Progenitor cell of endocrine pancreas (in vitro differentiated cells): ENCODE measurements at places on chromosomes 2 and 18.

DNA sequence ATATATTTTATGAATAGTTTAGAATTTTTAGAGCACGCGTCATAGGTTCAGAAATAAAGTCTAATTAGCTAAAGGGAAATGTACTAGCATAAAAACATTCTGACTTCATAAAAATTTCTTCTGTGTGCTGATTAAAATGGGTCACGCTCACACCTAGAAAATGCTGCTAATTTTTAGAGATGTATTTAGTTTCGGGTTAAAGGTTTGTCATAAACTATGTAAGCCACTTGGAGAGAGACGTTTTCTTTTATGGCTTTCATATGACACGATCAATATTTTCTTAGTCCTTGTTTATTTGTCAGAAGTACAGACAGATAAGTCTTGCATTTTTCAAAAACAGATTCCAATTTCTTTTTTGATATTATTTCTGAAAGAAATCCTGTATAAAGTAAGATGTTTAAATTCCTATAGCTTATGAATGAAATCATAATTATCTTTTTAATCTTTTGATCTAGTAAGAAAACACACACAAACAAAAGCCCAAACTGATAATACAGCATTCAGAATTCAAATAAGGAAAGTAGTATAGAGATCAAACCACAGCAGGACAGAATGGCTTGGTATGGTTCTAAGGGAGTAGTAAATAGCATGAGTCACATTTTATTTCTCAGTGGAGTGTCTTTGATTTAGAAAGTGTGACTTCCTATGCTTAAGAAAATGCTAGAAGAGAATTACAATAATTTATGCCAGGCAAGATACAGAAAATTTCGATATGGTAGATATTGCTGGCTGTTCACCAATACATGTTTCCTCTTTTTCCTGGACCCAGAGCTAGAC lies 236.6 kb downstream of the GPD2 start:
- DNase-seq = no peak

DNA sequence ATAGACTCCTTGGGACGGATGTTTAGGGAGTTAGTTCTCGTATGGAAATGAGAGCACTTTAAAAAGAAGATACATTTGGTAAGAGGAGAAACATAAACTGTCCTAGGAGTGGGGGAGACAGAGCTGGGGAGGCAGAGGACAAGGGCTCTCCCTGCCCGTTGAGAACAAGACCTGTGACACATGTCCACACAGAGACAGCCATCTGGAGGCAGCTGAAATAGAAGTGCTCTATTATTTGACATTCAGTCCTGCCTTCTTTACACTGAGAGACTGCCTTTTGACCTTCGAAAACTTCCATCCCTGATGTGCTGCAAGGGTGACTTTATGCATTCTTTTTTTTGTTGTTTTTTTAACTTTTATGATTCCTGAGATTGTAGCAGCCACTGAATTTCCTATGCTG lies 150.1 kb downstream of the UXS1 start:
- no peak for DNase-seq

GRCh38 chr2:146027156-146027555 lies 1507.2 kb upstream of the ZEB2 start:
- no peak for DNase-seq

- DNase-seq = no peak
Observed at GRCh38 chr2:11286323-11286722, 58.1 kb downstream of the ROCK2 start.

DNA sequence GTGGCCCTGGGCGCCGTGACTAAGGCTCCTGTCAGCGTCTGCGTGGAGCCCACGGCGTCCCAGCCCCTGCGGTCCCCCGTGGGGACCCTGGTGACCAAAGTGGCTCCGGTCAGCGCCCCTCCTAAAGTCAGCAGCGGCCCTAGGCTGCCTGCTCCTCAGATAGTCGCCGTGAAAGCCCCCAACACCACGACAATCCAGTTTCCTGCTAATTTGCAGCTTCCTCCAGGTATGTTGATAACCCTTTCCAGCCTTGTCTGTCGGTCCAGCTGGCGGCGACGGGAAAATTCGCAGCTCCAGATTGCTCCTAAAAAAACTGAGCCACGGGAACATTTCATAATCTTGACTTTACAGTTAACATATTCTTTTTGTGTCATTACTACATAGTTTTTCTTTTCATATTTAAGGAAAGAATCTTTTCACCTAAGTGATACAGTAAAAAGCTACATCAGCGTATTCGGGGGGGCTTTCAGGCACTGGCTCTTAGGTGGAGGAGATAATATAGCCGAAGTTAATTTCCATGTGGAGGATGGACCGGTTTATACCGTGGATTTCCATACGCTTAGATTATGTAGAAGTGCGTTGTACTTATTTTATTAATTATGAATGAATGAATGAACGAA lies 916 bp downstream of the TAF4B start:
- DNase-seq = no peak

DNA sequence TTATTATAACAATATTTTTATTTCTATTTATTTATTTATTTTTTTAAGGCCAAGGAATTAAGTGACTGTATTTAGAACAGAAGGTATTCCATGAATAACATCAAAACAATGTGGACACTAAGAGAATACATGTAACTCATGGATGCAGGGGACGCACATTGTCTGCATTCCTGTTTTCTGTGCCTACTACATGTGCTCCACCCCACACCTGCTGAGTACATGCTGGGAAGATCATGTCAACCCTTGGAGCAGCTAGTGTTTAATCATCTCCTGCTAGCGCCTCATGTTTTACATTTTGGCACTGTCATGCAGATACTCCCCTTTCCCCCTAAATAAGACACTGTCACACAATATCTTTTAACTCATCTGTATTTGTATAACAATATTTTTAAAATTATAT lies 29.3 kb downstream of the DPYSL5 start:
- no peak for DNase-seq

- no peak for DNase-seq
Observed at GRCh38 chr18:22378672-22379282, 38.9 kb downstream of the CTAGE1 start.

DNA sequence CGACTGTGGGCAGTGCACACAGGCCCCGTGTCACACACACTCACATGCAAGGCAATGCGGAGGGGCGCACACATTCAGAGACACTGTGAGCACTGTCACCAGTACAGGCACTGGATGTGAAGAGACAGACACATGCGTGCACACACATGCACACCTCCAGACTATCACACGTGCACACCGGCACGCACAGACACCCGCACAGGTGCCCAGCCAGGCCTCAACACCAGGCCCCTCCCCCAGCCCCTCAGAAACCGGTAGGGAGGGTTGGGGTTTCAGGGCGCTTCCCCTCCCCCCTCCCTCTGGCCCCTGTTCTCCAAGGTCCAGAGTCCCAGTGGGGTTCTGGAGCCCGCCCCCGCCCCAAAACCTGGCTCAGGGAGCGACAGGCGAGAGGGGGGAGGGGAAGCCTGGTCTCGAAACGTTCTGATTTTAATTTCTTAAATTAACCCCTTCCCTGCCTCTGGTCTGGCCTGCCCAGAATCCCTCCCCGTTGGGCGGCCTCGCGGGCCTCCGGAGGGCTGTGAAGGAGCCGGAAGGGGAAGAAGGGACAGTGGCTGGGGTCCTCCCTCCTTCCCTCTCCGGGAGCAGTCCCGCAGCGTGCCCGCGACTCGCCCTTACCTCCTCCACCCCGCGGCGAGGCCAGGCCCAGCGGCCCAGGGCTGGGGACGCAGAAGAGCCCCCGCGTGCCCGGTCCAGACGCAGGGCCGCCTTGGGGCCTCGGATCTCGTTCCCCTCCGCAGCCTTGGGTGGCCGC lies 558 bp downstream of the FBXO41 start:
- no peak for DNase-seq

- no peak for DNase-seq
Observed at GRCh38 chr2:231573698-231574421, 18.8 kb upstream of the TEX44 start.

GRCh38 chr18:9653390-9653789 lies 39.0 kb upstream of the PPP4R1 start:
- DNase-seq = no peak

- DNase-seq = no peak
Observed at GRCh38 chr2:118221536-118222272, 133.4 kb downstream of the INSIG2 start.

DNA sequence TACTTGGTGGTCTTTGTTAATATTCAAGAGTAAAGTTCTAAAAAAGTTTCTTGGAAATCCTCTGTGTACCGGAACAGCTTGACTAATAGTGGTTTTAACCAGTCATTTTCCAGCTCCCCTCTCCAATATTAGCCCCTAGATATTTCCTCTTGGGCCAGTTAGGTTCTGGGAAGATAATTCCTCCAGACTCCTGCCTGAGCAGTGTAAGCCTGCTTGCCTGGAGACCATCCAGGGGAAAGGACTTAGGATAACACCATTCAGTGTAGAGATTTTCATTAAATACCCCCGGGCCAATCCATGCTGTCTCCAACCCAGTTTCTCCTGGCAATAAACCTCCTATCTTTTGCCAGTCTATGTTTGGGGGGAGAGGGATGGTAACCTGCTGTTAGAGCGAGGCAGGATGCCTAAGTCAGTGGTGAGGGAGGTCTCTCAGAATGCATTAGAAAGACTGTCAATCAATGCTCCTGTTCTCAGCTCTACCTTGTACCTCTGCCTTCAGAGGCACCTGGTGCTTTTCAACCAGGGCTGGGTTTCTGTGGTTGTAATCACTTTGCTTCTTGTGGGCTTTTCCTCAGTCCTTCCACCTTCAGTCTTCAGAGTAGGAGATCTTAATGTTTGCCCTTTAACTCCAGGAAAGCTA lies 186.4 kb downstream of the RNF152 start:
- no peak for DNase-seq

DNA sequence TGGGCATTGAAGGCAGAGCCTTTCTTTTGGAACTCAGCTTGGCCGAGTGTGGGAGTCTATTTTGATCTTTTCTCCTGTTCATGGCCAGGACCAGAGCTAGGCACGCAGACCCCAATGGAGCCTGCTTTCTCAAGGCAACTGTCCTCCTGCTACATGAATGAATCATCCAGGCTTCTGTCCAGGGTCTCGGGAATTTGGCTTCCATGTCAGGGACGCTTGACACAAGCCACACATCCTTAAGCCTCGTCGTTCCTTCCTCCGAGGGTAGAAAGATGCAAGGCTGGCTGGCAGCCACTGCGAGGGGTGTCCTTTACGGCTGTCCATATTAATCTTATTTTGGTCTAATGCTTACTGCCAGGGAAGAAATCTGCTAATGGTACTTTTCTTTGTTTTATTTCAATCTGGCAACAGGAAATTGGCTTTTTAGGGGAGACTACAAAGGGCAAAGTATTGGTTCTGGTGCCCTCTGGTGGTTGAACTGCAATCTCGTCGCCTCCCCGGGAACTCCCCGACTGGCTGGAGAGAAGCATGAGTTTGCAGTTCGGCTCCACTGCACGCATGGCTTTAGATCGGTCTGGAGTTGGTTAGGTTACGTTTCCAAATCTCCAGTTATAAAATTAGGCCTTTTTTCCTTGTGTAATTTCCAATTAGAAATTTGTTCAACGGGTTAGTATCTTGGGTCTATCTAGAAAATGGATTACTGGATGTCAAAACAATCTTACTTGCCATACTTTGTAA lies 135.2 kb downstream of the ALPK2 start:
- peak; percentile 62 for DNase-seq

DNA sequence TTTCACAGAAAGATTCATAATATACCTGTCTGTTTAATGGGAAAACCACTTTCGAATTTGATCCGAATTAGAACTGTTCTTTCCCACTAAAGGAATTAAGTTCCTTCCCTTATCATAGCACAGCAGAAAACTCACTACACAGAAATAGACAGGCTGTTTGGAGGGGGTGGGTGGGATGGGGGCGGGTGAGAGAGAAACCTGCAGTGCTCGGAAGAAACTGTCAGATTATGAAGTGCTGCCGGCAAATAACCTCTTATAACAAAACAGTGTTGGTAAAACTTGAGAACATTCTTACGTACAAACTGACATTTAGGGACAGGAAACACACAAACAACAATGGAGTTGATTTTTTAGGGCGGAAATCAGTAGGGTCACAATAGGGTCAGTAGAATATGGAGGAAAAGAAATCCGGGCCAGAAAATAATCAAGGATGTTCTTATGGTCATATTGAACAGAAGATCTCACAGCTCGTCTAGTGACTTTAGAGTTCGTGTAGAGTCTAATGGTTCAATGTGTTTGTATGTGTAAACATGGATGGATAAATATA lies 756.0 kb upstream of the LRATD1 start:
- no peak for DNase-seq

GRCh38 chr2:203871371-203871983 lies 3.9 kb downstream of the CTLA4 start:
- no peak for DNase-seq

DNA sequence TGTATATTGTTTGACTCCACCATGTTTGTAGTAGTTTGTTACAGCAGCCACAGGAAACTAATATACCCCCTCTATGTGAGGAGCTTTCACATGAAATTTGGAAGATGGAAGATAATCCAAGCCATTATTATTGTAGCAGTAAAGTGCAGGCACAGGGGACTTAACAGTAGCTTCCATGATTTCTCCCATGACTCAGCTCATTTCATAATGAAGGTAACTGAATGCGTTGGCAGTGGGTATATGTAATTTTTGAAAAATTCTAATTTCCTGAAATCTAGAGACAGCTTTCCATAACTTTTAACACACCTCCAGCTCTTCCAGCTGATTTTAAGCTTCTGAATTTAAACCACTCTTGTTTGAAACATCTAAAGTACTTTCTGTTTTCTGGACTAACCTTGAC lies 181.2 kb downstream of the NR4A2 start:
- DNase-seq = no peak

DNA sequence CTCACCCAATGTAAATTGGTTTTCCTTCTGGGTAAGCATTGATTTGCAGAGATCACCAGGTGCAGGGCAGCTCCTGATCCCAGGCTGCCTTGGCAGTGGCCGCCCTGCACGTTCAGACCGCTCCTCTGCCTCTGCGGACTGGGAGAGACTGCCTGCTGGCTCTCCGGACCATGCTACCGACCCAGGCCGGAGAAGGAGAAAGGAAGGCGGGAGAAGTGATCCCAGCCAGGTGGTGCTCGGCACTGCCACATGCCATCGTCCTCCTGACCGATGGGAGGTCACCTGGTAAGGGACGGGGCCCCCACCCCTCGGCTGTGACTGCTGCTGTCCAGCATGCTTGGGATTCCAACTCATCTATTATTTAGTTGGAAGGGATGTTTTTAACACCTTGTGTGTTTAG lies 108.1 kb upstream of the POU3F3 start:
- no peak for DNase-seq

- DNase-seq = no peak
Observed at GRCh38 chr18:55997151-55997561, 409.2 kb upstream of the TCF4 start.

DNA sequence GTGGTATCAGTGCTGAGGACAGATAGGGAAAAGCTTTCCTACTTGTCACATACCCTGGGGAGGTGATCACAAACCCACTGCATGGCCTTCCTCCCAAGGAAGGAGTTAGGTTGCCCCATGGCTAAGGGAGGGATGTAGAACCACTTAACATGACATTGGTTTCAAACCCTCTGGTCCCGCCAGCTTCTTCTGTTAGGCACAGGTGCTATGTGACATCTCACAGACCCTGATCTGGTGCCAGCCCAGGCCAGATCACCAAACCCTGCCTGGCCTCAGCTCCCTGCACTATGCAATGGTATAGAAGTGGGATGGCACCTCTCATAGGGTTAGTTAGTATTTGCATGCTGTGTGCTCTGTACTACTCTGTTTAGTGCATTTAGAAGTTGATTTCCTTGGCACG lies 58.0 kb downstream of the TCF7L1 start:
- DNase-seq = no peak
